Stimulated activated CD4-positive, alpha-beta T cell treated with anti-CD3 and anti-CD28 coated beads, TNF-alpha, amount 100 ng/mL, for 4 hours (primary cell): ENCODE measurements at places on chromosomes 1 and 21.

GRCh38 chr1:192224846-192225245, 66.6 kb downstream of the RGS18 start:
- no peak for DNase-seq

DNA sequence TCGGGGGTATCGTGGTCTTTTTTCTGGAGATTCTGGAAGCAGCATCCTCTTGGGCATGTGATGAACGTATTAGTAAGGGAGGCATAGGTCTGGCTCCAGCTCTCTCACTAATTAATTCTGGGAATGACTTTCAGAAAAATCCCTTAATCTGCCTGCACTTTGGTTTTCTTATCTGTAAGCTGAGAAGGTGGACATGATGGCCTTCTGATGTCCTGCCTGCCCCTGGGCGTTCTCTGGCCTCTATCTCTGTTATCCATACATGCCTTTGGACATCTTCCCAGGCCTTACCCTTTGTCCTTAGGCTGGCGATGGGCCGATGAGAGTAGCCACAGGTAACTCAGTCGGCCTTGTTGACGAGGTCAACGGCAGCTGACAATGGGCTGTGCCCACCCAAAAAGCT, 8.8 kb downstream of the NTRK1 start:
- no peak for DNase-seq

- no peak for DNase-seq
Measured at GRCh38 chr1:41874903-41875411, 43.8 kb downstream of the HIVEP3 start.

DNA sequence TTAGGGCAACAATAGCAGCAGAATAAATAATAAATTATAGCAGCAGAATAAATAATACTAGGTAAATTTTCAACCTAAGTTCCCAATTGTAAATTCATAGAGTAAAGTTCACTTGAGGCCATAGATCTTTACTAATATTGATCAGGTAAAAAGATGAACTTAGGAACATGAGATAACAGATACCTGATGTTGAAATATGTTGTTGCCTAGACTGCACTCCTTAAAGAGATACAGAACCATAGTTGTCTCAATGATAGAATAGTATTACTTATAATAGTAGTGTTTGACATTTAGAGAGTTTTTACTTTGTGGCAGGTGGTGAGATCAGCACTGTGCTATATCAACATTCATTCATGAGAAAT, 378 bp upstream of the F13B start:
- no peak for DNase-seq

GRCh38 chr1:152768847-152769533, 6.0 kb upstream of the LCE1F start:
- DNase-seq: no peak

DNA sequence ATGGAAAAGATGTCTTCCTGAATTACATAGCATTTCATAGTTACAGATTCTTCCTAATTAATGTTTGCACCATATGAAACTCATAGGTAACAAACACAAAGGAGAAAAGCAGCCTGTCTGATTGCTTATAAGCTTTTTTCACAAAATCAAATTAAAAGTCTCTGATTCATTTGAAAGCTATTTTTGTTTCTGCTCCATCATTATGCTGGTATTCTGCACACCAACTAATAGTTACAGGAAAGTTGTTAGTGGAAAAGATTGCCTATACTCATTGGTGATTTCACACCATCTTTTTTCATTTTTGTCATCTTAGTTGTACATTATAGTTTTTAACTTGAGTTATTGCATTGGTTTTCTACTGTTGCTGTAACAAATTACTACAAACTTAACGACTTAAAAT, 70.0 kb downstream of the PRKAA2 start:
- no peak for DNase-seq

DNA sequence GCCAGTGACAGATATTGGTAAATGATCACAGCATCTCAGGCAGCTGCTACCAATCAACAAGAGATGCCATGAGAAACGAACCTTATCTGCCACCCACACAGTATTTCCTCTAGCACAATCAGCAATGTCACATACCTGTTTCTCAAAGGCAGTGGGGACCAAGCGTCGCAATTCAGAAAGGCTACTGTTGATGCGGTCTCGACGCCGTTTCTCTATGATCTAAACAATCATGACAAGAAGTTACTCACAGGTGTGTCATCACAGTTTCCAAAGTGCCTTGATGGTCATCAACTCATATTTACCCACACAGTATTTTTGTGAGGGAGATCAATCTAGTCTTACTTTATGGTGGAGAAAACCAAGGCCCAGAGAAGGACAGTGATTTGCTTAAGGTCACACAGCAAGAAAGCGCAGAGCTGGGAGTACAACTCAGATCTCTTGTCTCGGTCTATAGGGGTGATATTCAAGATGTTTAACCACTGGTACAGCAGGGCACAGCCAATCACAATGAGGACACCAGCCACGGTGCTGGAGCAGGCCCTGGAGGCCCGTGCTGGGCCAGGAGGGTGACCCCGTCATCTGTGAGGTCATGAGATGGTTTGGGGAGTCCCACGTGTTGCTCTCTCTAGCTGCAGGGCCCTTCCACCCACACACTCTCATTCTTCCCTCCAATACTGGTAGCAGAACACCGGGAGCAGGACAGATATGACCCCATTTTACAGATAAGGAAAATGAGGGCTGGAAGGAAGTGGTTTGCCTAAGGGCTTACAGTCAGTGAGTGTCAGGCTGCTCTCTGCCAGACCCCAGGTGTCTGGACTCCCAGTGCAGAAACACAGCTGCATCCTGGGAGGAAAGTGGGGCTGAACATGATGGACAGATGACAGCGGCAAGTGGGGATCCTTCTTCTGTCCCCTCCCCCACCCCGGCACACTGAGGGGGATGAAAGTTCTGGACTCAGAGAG, 7.8 kb downstream of the HEYL start:
- no peak for DNase-seq
